Right cardiac atrium (tissue), 5 donors: ENCODE measurements at places on chromosomes 5 and 9.
A peak's percentile ranks its signal among the peaks of the same experiment; 100 is the strongest.

GRCh38 chr5:16507716-16508115 lies 42.1 kb upstream of the ZNF622 start:
- DNase-seq: no peak

- DNase-seq: no peak
Measured at GRCh38 chr9:130268521-130269211, 3.1 kb downstream of the HMCN2 start.

GRCh38 chr5:113548396-113548795 lies 34.9 kb downstream of the YTHDC2 start:
- DNase-seq: no peak

DNA sequence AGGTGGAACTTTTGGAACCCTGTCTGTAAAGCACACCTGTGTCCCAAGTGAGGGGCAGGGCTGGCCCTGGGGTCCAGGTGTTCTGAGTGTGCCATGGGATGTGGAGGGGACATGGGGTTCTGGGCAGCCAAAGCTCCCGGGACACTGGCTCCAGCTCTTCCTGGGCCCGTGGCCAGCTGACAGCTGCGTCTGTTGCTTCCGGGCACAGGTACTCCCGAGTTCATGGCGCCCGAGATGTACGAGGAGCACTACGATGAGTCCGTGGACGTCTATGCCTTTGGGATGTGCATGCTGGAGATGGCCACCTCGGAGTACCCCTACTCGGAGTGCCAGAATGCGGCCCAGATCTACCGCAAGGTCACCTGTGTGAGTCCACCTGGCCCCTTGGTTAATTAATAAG lies 50.7 kb downstream of the WNK2 start:
- DNase-seq: no peak

- peak; percentile 24 for DNase-seq
Measured at GRCh38 chr5:159975462-159976019, 33.4 kb upstream of the TTC1 start.

- DNase-seq: no peak
Measured at GRCh38 chr9:132849185-132849706, 28.8 kb downstream of the AK8 start.

GRCh38 chr9:107340920-107341632 lies 58.0 kb downstream of the RAD23B start:
- peak; percentile 87 for DNase-seq

DNA sequence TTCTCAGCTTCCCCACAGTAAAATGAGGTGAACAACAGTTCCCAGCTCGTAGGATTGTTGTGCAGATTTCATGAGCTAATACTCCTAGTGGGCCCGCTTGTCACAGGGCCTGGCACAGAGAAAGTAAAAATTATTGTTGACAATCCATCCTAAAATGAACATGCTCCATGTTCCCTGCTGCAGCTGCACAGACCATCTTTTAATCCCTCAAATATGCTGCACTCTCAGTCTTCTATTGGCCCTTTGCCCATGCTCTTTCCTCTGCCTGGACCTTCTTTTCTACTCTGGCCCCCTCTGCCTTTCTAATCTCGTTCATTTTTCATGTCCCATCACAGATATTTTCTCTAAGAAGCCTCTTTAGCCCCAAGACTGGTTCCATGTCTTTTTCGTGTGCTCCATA lies 117.7 kb upstream of the NR3C1 start:
- no peak for DNase-seq

- no peak for DNase-seq
Measured at GRCh38 chr5:77683171-77683732, 44.7 kb upstream of the OTP start.

- DNase-seq: no peak
Measured at GRCh38 chr5:80129146-80129545, 94.0 kb downstream of the THBS4 start.

- no peak for DNase-seq
Measured at GRCh38 chr9:81625969-81626368, 63.4 kb downstream of the TLE1 start.

DNA sequence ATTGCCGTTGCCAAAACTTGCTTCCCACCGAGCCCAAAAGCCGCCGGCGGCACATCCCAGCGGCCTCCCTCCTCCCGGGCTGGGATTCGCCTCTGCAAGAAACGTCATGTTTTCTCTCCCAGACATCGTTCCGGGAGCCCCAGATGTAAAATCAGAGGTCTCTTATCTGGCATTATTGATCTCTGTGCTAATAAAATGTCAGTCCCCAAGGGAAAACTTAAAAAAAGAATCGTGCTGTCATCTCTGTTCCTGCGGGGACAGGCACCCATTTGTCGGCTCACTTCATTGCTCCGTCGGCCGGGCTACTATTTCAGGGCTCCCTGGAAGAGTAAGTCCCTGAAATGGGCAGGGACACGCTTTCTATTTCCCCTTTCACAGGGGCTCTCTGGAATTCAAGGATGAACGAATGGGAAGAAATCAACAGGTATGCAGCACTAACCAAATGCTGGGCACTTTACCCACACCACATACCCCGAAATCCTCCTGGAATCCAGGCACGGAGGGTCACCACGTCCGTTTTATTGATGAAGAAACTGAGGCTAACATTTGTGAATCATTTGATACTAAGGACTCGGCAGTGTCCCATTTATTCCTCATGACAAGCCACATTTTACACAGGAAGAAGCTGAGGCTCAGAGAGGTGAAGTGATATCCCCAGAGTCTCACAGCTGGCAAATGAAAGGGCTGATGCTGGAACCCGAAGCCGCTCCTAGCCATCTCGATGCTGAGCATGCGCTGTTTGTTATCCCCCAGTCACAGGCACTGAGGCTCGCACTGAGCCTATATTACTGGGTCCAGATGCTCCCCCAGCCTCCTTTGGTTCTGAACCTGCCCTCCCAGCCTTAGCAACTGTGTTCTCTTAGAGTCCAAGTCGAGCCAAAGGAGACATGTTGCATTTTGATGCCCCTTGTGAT lies 35.7 kb upstream of the MSX2 start:
- no peak for DNase-seq

GRCh38 chr9:130854092-130854491 lies 19.0 kb downstream of the ABL1 start:
- no peak for DNase-seq

DNA sequence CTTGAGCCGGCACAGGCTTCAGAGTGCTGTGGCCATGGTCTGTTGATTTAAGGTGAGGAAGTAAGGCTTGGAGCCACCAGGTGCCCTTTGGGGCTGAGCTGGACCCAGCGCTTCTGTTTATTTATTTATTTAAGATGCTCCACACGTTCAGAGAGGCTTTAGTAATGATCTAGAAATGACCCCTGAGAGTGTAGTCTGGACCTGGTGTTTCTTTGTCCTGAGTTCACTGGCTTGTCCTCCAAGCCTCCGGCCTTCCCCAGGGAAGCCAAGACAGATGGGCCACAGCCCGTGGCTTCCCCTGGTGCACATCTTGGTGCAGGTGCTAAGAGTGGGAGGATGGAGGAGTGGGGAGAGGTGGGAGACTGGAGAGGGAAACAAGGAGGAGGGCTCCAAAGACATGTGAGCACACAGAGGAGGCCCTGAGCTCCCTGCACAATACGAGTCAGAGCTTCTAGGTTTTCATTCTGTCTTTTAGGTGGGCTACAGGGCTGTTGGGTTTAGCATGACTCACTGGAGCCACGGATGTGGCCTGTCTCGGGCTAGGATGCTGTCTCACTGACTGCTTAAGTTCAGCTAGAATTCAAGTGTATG lies 56.9 kb downstream of the AHRR start:
- DNase-seq: no peak

GRCh38 chr9:104090578-104090977 lies 3.5 kb upstream of the SMC2 start:
- DNase-seq: no peak
